ENCODE measurements at places on chromosomes 4 and X. TPM values are rescaled to one million over a fixed set of nuclear protein-coding genes. Genes with fewer than 3 reads are reported as not detected.

Gene NCAPG
- total RNA-seq: 1.8 TPM

Gene KIAA1210
- total RNA-seq: not detected

- H3K27ac ChIP-seq: no peak overlapping the region
- no peaks in the 10 kb centered on the region for H3K36me3 ChIP-seq
- no peak for DNase-seq
- H3K27me3 ChIP-seq: no peaks in the 10 kb centered on the region
- H3K4me3 ChIP-seq: no peak overlapping the region
These were observed 44.5 kb downstream of the SLC2A9 start for GRCh38 chr4:9976781-9977180.

DNA sequence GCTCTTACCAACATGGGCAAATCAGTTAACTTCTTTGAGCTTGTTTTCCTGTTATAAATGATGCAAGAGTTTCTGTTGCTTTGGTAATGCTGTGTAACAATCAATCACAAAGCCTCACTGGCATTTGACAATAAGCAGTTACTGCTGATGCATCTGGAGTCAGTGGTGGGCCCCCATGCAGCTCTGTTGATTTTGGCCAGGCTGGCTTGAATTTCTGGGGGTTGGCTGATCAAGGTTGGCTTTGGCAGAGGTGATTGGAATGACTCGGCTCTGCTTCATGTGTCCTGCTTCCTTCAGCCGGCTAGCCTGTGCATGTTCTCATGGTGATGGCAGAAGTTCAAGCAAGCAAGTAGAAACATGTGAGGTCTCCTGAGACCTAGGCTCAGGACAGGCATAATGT, 90.4 kb downstream of the PHEX start:
- DNase-seq: no peak
- H3K36me3 ChIP-seq: no peaks in the 10 kb centered on the region
- H3K27me3 ChIP-seq: no peaks in the 10 kb centered on the region
- H3K27ac ChIP-seq: no peak overlapping the region
- H3K4me3 ChIP-seq: no peak overlapping the region

DNA sequence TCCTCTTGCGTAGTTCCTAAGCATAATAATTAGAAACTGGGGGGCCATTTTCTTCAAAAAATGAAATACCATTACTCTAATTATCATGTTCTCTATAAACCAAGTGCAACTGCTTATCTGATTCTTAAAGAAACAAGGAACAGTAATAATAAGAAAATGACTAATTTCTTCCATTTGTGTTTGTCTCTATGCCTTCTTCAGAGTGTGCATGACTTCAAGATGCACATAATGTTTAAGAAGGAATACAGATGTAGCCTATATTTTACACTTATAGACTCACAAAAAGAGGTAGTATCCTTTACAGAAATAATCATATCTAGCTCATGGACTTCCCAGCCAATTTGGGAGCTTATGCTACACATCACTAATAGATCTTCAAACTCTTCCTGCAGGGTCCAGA, 131.7 kb downstream of the CHRNA9 start:
- DNase-seq: no peak
- H3K27me3 ChIP-seq: no peaks in the 10 kb centered on the region
- no peak overlapping the region for H3K27ac ChIP-seq
- no peaks in the 10 kb centered on the region for H3K36me3 ChIP-seq
- H3K4me1 ChIP-seq: no peaks in the 10 kb centered on the region
- H3K4me3 ChIP-seq: no peak overlapping the region

GRCh38 chr4:141425124-141425523, 204.4 kb downstream of the ZNF330 start:
- no peak overlapping the region for H3K27ac ChIP-seq
- no peak for DNase-seq
- no peak overlapping the region for H3K4me3 ChIP-seq
- no peaks in the 10 kb centered on the region for H3K4me1 ChIP-seq

All from right lobe of liver (tissue), 6 donors.